Stimulated activated CD4-positive, alpha-beta T cell treated with anti-CD3 and anti-CD28 coated beads, Interleukin-15, amount 100 ng/mL, for 1 hour (primary cell): ENCODE measurements at places on chromosomes 5 and 9.

DNA sequence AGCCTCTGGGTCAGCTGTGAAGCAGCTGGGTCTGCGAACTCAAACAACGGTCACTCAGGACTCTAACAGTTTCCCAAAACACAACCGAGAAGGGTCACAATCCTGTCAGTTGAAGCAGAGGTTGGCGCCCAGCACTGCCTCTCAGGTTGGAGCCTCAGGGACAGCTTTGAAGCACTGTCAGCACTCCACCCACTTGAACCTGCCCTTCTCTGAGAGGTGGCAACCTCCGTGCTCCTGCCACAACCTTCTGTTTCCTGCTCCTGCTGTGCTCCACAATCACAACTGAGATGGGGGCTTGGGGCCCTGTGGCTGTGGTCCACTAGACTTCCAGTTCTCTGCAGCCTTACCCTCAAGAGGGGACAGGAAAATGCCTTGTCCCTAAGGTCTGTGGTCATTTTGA is 21.7 kb upstream of the LCP2 start:
- no peak for DNase-seq

DNA sequence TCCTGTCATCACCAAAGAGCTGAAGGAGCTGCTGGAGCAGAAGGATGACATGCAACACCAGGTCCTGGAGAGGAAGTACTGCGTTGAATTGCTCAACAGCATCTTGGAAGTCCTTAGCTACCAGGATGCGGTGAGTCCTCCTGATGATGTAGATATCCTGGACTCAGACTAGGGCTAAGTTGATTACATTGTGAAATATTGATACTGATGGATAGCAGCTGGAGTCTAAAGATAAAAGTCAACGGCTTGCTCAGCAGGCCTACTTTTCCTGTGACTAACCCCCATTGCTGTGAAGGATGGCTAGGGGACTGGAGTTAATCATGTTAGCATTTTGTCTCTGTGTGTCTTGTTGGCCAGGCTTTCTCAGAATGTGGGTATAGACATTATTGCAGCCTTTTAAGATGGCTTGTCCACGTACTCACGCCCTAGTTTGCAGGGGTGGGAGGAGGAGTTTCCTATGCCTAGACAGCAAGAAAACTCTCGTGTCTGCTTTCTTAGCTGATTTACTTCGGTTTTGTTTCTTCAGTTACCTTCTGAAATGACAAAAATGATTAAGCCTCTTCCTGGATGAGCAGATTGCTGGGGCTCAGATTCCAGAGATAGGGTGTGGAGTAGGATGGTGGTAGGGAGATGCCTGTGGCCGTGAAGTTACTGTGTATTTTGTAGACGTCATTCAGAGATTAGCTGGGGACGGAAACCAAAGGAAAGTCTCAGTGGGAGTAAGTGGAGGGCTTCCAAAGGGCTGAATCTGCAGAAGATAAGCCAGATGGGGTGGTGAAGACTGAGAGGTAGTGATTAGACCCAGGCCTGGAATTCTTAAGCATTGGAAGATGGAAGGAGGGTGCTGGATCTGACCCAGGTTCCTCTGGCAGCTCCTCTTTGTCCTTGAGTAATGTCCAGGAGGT is 166.3 kb downstream of the DOCK2 start:
- DNase-seq: no peak

DNA sequence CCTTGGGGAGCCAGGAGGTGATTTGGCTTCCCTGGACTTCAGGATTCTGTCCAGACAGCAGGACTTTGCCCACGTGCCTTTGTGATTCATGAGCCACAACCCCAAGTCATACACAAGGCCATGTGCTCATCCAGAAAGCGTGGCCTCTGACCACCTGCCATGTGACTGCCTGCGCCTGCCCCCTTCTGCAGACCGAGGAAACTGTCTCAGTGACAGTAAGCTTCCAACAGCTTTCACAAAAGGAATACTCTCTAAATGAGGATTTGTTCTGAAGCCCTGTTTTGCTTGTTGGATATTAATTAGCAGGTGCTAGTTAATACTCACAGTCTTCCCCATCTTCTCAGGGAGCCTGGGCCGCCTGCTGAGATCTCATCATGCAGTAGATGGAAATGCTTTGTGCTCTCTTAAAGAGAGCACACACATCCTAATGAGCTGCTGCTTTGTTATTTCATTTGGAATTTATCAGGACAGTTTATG is 36.9 kb upstream of the ANGPTL2 start:
- no peak for DNase-seq

DNA sequence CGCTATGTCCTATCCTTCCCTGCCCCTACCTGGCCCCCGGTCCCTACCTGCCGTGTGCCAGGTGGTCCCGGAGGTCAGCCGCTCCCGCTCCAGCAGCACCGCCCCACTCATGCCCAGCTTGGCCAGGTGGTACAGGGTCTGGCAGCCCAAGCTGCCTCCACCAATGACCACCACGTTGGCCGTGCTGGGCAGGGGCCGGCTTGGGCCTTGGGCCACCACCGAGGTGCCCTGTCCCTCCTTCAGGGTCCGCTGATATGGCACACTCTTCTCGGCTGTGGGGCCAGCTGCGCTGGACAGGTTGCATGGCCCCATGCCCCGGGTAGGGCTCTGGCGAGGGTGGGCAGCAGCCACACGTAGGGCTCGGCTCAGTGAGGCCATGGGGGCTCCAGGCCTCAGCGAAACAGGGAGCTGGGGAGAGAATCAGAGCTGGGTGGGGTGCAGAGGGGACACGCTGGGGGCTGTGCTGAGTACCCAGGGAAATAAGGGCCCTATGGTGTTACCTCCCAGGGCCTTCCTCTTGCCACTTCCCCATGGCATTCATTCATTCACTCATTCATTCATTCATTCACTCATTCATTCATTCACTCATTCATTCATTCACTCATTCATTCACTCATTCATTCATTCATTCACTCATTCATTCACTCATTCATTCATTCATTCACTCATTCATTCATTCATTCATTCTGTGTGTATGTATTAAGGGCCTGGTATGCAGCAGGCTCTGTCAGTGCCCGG is 4.2 kb downstream of the SARDH start:
- no peak for DNase-seq

- no peak for DNase-seq
Observed at GRCh38 chr5:122292332-122292731, 19.7 kb upstream of the SNCAIP start.

- DNase-seq: no peak
Observed at GRCh38 chr9:2496934-2497333, 124.7 kb upstream of the VLDLR start.

DNA sequence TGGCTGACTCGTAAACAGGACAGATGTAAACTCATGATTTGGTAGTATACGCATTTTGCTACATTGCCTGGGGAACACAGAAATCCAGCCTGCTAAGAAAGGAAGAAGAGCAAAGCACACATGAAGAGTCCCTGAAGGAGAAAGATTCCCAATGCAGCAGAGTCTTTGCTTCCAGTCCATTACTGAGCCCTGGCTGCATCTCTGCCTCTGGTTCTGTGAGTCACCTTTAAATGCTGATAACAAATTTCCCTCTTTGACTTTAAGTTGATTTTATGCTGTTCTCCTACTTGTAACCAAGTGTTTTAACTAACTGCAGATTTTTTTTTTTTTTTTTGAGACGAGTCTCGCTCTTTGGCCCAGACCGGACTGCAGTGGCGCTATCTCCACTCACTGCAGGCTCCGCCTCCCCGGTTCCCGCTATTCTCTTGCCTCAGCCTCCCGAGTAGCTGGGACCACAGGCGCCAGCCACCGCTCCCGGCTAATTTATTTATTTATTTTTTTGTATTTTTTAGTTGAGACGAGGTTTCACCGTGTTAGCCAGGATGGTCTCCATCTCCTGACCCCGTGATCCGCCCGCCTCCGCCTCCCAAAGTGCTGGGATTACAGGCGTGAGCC is 8.5 kb upstream of the PRXL2C start:
- no peak for DNase-seq

GRCh38 chr9:96116275-96117064 is 185.5 kb downstream of the HSD17B3 start:
- no peak for DNase-seq

DNA sequence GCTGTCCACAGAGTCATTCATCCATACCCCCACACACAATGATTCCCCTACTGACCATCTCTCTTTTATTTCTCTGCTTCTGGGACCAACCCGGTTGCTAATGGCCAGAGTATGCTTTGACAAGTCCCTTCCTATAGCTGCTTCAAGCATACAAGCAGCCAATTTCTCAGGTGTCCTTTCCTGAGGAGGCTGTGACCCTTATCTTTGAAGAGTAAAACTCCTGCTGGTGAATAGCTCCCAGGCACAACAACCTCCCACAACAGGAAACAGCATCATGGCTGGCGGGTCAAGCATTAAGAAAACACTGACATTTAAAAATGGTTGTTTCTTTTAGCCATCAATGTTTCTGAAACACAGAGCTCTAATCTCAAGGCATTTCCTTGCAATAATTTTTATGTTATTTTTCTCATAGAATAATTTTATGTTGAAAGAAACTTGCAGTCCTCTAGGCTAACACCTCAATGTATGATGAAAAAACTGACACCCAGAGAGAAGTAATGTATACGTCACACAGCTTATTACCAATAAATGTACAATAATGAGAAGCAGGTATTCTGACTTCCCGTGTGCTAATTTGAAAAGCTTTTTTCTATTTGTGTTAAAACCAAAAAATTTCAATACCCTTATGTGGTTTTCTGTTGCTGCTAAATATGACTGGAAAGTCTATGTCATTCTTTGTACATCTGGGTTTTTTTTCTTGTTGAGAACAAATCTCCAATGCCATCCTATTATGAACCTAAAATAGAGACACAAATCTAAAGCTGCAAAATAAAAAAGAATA is 7.5 kb upstream of the PAM start:
- DNase-seq: no peak

DNA sequence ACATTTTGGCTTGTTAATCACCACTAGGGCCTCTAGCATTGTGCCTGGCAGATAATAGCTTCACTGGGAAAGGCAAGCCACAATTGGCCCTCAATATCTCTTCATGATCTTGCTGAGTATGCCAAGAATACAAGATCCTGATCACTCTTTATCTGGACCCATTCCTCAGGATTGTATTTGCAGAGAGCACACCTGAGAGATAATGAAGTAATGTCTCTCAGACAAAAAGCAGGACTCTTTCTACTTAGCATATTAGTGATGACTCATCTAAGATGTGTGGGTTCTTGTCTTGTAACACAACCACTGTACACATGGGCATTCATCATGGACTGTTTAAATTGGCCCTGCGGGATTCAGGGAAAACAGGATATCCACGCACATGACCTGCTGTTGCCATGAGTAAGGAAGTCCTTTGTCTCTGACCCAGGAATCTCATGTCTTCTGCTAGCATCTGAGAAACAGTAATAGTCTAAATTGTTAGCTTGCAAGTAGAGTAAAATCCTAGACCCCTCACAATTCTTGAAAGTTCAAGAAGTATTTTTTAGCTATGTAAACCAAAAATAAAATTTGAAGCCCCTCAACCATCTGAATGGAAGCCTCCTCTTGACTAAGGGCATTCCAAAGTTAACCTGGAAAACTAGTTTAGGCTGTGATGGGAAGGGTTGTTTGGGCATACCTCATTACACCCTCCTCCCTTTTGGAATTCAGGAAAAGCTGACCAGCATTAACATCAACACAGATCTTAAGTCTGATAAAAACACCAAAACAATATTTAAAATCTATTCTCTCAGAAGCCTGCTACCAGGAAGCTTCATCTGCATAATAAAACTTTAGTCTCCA is 28.0 kb upstream of the NFIL3 start:
- DNase-seq: no peak

- DNase-seq: no peak
Observed at GRCh38 chr5:172111852-172112225, 76.2 kb downstream of the STK10 start.

DNA sequence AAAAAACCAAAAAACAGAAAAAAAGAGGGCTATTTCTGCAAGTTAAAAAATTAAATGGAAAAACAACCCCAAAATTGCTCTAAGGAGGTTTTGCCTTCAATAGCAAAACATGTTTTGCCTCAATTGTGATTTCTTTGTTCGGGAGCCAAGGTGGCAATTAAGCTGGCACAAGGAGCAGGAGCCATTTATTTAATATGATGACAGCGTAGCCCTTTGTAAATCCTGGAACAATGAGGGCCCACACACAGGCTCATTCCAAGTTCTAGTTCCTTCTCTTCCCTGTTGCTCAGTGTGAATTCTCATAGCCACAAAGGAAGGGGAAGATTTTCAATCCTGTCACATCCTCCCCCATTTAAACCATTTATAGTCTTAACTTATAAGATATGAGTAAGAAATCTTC is 353.2 kb downstream of the PDE4D start:
- no peak for DNase-seq

GRCh38 chr5:174733836-174734235 is 9.5 kb downstream of the MSX2 start:
- DNase-seq: no peak

DNA sequence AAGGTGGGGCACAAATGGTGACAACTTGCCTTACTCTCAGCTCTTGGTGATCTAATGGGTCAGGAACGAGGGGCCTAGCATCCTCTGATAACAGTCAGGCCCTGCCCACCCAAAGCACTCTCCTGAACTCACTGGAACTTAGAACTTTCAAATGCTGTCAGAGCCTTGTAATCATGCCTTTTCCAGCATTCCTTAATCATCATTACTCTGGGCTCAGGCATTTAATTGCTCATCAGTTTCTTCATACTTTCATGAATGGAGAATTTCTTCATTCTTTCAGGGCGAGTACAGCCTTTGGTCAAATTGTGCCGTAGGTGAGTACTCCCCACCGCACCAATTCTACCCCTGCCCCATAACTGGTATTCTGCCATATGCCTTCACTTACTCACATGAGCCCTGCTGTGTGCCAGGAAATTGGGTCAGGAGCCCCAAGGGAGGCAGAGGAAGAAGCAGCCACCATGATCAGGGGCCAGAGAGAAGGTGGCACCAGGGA is 30.2 kb upstream of the DUSP1 start:
- DNase-seq: no peak

- no peak for DNase-seq
Observed at GRCh38 chr5:60576425-60576824, 123.5 kb downstream of the DEPDC1B start.

- no peak for DNase-seq
Observed at GRCh38 chr5:39024884-39025283, 49.3 kb downstream of the RICTOR start.

- DNase-seq: no peak
Observed at GRCh38 chr5:72121780-72122445, 14.6 kb downstream of the MAP1B start.

- peak; percentile 47 for DNase-seq
Observed at GRCh38 chr5:34486160-34486848, 169.8 kb upstream of the RAI14 start.

DNA sequence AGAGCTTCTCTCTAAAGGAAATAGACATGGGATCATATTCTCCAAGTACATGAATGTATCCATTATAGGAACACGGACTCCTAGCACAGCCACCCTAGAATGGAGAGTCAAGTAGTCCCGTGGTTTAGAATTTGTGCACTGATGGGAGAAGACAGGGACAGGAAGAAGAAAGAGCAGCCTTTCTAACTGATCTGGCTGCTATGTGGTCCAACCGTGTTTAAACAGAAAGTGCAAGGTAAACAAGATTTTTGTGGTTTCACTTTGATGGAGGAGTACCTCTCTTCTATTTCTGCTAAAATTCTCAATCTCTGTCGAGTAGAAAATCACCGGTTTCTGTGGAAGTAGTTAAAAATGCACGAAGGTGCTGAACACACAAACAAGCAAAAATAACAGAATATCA is 171.3 kb downstream of the ST8SIA4 start:
- no peak for DNase-seq

- no peak for DNase-seq
Observed at GRCh38 chr9:131270171-131271015, 5.9 kb downstream of the FAM78A start.
